ENCODE measurements at places on chromosomes 4 and X.

DNA sequence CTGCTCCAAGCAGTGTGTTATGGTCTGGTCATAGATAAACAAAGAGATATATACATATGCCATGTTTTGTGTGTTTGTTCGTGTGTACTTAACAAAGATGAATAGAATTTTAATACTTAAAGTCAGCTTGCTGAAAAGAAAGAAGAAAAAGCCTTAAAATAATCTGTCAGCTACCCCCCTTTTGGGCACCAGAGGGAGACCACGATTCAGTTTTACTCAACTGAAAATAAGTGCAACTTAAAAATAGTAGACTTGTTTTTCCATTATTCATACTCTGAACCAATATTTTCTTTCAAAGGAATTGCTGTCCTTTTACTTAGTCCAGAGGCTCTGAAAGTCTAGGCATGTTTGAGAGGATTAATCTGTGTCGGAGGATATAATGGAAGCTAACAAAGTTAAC, 181.7 kb upstream of the AGTR2 start:
- no peak for DNase-seq

- DNase-seq, result no peak
These were observed 220.3 kb downstream of the CHIC2 start for GRCh38 chr4:53844133-53844532.

DNA sequence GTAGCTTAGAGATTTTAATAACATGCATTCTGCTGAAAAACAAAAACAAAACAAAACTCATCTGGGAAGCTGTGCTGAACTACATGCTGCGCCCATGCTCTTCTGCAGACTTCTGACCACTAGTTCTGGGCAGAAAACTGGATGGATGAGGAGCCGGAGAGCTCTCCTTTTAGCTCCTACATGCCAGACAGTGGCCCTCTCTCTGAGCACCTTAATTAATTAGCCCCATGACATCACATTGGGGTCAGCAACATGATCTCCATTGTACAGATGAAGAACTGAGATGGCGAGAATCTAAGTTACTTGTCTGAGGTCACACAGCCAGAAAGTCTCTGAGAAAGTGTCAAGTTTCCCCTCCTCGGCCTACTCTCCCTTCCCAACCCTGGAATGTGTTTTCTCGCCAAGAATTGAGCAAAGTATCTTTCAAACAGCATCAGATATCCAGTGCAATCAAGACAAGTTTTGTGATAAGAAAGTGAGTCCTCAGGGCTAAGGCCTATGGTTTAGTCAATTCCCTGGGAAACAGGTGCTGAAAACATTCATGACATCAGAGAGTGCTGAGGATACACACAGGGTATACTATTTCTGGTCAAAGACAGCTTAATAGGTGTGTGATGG, 21.6 kb downstream of the SCD5 start:
- peak; percentile 32 for DNase-seq

DNA sequence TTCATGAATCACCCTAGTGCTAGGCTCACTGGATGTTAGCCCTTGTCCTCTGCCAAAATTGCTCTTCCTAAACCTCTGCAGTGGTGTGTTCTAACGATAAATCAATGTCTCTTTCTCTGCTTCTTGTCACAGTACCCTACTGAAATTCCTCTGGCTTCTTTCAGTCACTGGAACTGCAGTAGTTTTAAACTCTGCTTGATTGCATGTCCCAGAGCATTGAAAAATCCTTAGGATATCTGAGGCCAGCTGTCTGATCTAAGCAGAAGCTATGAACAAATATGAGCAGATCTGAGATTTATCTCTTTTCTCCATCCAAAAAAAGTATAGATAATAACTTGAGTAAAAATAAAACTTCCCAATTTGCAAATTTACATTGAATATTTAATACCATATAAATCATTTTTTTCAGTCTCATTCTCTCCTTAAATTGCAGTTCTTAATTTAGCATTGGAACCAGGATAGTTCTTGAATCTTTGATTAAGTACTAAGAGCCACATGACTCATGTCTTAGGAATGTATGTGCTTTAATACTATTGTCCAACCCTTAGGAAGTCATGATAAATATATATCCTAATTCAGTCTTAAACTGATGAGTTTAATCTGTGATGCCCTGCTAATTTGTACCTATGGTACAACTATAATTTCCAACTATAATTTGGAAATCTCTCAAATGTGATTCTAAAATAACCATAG, 169.7 kb downstream of the PDHA2 start:
- DNase-seq, result no peak

DNA sequence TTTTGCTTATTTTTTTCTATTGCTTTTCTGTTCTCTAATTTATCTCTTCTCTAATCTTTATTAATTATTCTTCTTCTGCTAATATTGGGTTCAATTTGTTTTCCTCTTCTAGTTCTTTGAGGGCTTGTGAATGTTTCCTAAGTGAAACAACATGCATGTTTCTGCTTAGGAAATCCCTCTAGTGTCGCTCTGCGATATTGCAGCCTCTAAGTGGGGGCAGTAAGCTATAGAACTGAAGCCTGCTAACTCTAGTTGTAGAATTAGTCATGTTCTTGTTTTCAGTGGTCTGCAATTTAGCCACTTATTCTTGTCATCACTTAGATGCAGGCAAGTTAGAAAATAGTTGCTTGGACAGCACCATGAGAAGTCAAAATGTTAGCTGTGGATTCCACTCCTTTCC, 222.6 kb downstream of the SPIN4 start:
- no peak for DNase-seq

DNA sequence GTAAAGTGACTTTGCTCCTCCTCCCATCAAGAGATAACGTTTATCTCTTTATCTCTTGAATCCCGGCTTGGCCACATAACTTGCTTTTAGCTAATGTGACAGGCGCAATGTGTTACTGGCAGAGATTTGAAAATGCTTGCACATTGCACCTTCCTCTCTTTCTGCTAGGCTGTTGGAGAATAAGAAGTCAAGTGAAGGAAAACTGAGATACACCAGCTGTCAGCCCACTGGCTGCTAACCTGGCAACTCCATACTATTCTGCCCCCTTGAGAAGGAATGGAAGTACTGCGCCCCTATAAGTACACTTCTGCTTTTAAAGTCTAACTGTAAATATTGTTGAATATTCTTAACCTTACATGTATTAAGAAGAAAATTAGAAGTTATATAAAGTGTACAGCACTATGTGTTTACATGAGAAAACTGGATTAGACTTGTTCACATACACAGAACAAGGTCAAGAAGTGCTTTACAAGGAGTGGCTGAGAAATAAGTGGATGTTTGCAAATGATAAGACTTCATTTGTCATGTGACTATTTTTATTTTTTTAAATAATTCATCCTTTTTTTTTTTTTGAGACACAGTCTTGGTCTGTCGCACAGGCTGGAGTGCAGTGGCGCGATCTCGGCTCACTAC, 424.5 kb upstream of the CTSO start:
- no peak for DNase-seq

DNA sequence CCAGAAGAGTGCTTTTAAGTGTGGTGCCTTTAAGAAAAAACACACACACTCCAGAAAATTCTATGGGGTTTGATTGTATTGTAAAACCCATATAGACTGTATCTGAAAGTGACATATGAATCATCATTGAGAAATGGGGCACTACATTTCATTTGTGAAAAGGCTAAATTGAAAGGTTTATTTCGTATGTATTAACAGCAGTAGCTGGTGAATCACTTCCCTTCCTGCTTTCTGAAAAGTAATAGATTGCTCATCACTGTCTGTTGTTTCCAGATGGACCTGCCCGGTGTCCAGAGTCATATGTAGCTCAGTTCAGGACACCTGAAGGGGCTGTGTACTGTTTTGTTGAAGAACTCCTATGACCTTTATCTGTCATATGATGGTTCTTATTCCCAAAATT, 28.1 kb upstream of the HPRT1 start:
- no peak for DNase-seq

GRCh38 chrX:34584781-34585180, 72.3 kb downstream of the TMEM47 start:
- DNase-seq, result no peak

DNA sequence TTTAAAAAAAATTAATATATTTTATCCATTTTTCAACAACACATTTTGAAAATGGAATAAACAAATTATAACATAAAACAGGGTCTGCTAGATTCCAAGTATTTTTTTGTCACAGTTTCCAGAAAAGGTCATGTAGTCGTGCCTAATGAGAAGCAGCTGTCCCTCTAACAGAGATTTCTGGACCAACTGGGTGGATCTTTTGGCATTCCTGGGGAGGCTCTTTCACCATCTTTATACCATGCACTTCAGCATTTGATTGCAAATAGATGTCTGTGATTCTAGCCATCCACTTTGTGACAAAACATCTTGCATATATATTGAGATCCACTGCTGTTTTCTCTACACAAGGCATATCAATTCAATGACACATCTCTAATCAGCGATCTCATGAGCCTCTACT, 210.7 kb upstream of the LDB2 start:
- DNase-seq, result no peak

Measured in AG09319 (cell line).